ENCODE measurements at places on chromosomes 3 and 15.

- no peak for DNase-seq
Observed at GRCh38 chr3:4752201-4753072, 226.8 kb upstream of the BHLHE40 start.

GRCh38 chr3:62180514-62180913 lies 192.8 kb downstream of the FEZF2 start:
- DNase-seq: no peak

DNA sequence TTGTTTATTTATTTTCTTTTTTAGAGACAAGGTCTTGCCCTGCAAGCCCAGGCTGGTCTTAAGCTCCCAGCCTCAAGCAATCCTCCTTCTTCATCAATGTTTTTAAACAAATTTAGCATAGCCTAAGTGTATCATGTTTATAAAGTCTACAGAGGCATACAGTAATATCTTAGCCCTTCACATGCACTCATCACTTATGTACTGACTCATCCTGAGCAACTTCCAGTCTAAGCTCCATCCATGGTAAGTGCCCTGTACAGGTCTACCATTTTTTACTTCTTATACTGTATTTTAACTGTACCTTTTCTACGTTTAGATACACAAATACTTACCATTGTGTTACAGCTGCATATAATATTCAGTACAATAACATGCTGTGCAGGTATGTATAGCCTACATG lies 860.0 kb downstream of the FHIT start:
- no peak for DNase-seq

GRCh38 chr15:64010719-64011118 lies 35.6 kb downstream of the DAPK2 start:
- peak; percentile 76 for DNase-seq

DNA sequence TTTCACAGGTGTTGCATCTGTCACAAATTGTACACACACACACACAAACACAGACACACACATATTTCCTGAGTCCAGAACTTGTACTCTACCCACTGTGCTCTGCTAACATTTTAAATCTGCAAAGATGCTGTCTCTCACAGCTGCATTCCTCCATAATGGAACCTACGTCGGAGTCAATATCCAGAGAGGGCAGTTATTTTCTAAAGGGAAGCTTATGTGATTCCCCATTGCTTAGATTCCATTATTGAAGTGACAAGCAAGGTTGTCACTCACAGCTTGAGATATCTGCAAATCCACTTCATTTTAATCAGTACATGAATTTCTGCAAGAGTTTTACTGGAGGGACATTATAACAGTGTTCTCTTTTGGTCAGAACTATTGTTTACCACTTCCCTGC lies 992.4 kb downstream of the NSUN3 start:
- no peak for DNase-seq

DNA sequence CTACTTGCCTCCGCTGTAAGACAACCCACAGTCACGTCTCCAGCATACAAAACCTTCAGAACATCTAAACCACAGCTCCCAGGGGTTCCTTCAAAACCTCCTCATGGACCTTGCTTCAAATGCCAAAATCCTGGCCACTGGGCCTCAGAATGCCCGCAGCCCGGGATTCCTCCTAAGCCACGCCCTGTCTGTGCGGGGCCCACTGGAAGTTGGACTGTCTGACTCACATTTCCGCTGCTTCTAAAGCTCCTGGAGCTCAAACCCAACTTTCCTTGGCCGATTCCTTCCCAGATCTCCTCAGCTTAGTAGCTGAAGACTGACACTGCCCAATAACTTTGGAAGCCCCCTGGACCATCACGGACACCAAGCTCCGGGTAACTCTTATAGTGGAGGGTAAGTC lies 17.9 kb upstream of the OR5H6 start:
- no peak for DNase-seq

- DNase-seq: no peak
Observed at GRCh38 chr3:162302983-162303624, 806.5 kb downstream of the OTOL1 start.

DNA sequence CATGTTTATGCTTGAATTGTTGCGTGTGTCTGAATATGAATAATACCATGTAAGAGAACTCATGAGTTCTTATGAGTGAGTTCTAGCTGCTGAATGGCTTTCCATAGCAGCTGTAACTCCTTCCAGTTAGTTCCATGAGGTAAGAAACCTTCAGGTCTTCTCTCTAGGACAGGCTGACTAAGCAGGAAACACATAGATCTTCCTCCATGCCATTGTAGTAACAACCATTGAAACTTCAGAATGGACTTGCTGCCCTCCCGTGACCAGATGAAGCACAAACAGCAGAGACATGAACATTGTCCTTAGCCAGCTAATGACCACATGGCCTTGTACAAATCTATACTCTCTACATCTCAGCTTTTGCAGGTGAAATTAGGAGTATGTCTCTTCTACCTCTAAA lies 200.0 kb downstream of the ZNF385D start:
- no peak for DNase-seq

DNA sequence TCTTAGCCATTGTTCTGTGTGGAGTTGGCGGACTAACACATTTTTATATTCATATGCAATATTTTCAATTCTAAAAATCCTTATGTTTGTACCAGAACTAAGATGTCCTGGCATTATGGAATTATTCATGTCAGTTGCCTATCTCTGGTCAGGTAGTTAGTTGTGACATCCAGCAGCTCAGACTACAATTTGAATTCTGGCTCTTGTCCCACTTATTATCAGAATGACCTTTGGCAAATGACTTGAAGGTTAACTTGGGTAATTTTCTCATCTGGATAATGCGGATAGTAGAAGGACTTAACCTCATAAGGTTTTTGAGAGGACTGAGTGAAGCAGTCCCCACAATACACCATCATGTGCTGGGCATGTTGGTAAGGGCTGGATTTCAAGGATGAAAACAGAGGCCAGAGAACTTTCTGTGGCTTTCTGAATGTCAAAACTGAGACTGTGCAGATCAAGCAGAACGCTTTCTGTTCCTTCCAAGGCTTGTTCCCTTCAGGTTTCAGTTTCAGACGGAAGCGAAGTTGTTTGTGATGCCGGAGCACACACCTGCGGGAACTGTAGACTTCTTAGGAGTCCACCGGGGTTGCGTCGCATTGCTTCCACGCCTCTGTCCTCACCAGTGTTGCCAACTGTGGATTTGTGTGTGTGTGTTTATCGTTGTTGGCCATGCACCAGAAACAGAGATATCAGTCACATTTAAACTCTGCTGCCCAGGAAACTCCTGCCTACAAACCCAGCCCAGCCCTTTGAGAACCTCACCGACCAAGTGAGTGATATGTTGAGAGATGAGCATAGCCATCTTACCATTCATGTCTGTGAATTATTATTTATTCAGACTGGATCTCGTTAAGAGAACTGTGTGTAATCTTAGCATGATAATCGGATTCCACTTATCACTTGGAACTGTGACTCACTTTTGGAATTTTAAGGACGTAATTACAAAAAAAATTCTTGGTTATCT lies 76.0 kb downstream of the PTPRG start:
- no peak for DNase-seq

GRCh38 chr3:16423298-16423697 lies 90.2 kb downstream of the RFTN1 start:
- DNase-seq: no peak

DNA sequence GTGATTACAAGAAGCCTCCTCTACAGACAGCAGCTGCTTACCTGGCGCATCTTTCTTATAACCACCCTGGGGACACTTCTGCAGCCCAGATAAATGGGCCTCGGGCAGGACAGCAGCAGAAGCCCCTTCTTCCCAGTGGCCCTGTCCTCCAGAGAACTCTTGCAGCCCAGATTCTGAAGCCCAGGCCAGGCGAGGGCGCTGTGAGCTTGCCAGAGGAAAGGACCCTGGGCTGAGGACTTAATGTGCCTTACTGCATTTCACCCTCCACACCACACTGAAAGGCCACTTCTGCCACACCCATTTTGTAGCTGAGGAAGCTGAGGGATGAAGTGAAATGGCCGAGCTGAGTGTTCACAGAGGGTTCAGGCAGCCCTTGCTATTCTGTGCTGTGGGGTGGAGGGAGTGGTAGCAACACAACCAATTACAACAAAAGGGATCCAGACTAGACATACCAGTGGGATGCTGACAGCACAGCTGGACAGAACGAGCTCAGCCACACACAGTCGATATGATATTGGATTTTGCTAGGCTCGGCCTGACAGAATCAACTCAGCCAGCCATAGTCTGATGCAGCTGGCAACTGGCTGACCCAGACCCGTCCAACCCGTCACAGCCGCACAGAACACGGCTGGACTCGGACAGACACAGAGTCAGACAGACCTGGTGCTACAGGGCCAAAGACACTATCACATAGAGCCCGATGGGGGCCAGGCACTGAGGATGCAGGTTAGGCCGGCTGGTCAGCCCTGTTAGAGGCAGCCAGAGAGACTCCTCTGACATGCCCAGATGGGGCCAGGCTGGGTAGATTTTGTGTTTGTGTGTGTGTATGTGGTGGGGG lies 7.3 kb downstream of the ACOX2 start:
- DNase-seq: no peak

DNA sequence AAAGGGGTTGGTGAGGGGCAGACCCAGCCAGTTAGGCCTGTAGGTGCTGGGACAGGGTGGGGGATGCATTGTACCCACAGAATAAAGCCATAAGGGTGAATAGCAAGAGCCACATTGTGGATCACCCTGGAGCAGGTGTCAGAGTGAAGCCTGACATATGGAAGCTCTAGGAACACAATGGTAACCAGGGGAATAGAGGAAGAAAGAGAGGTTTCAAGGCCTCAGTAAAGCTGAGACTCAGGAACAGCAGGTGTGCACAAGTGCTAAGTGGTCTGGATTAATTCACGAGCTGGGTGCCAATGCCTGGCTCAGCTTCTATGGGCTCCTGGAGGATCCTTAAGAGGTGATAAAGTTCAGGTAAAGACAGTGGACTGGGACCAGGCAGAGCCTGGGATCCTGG lies 323.7 kb upstream of the CTNNB1 start:
- DNase-seq: no peak

GRCh38 chr3:118495206-118495605 lies 539.4 kb downstream of the IGSF11 start:
- DNase-seq: no peak

- DNase-seq: no peak
Observed at GRCh38 chr15:31277335-31278060, 49.1 kb upstream of the KLF13 start.

DNA sequence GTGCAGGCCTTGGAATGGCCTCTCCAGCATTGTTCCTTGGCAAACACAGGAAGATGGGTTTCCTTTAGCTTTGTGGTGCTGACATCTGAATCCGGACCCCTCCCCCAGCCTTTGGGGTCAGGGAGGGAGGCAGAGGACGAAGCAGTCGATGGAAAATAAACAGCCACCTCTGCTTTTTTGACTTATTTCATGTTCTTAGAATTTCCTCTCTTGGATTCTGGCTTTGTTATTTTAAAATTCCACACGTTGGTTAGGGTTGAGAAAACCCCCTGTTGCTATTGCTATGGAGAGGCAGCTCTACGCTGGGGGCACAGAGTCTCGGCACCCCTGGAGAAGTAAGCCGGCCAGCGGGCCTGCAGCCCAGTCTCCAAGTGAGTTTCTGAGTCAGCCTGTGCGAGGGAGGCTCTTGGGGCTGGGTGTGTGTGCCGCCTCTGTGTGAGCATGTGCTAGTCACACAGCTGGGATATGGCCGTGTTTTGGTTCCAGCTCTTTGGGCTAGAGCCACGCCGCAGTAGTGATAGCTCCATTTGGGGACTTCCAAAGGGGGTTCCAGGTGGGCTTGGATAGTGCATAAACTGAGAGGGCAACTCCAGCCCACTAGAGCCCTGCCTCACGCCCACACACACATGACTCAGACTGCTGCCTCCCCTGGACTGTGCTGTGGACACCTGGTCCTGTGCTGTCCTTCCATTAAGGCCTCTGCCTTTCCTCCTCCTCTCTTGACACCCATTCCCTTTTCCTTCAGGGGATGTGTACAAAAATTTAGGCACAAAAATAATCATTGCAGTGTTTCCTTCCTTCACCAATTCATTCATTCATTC lies 58.8 kb downstream of the AMOTL2 start:
- no peak for DNase-seq

DNA sequence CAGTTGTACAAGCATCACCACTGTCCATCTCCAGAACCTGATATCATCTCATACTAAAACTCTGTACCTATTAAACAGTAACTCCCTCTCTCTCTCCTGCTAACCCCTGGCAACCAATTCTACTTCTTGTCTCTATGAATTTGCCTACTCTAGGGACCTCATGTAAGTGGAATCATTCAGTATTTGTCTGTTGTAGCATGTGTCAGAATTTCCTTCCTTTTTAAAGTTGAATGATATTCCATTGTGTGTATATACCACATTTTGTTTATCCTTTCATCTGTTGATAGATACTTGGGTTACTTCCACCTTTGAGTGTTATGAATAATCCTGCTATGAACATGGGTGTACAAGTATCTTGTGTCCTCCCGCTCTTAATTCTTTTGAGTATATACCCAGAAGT lies 16.6 kb downstream of the ZNF592 start:
- DNase-seq: no peak

GRCh38 chr3:330494-331115 lies 134.0 kb downstream of the CHL1 start:
- no peak for DNase-seq

DNA sequence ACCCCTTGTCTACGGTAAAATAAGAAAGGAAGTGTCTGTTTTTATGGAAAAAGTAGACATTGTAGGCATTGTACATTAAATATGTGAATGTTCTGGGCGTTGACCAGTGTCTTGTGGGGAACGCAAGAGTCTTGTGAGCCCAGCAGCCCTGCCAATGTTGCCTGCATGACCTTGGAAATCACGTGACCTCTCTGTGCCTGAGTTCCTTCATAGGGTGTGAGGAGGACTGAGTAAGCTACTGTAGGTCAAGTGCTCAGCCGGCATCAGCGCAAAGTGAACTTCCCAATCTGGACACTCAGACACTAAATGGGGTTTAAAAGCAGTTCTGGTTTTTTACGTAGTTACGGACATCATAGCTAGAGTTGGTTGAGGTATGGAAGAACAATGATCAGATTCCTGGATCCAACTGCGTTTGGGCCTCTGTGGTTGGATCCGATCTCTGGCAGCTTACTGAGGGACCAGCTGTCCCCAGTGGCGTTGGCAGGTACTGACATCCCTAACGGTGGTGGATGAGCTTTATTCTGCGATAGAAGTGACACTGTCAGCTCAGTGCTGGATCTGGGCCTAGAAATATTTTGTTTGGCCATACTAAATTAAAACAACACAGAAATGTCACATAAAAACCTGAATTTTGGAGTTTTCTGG lies 63.8 kb downstream of the SPSB4 start:
- DNase-seq: no peak

GRCh38 chr15:65066001-65066634 lies 1.7 kb downstream of the RASL12 start:
- no peak for DNase-seq

- no peak for DNase-seq
Observed at GRCh38 chr15:40333922-40334492, 6.7 kb downstream of the CCDC9B start.
